ENCODE measurements at places on chromosomes 3 and 15. TPM values are rescaled to one million over a fixed set of nuclear protein-coding genes. Genes with fewer than 3 reads are reported as not detected.

DNA sequence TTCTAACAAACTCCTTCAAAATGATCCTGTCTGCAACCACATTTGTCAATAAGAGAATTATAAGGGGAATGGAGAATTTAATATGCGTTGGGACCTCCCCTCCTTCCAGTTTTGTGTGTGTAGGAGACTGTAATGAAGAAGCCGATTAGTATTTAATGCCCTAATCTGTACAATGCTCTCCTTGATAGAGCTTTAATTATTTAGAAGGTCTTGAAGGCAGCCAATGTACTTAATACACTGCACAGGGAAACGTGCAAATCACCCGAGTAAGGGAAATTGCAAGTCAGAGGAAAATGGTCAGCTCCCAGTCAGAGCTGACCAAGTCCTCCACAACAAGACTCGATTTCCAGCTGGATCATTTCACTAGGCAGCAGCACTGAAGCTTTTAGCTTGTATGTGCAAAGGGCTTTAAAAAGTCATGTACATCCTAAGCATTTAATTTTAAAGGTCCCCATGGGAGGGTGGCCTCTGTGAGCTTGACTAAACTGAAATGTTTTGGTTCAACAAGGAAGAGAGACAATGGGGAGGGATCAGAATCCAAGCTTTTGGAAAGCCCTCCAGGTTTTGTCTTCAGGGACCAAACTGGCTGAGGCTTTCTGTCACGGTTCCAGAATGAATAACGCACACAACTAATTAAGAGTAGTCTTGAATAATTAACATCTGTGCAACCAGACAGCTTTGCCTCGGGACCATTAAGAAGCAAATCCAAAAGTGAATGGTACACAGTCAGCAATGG is 159.8 kb upstream of the MITF start:
- DNase-seq = no peak

DNA sequence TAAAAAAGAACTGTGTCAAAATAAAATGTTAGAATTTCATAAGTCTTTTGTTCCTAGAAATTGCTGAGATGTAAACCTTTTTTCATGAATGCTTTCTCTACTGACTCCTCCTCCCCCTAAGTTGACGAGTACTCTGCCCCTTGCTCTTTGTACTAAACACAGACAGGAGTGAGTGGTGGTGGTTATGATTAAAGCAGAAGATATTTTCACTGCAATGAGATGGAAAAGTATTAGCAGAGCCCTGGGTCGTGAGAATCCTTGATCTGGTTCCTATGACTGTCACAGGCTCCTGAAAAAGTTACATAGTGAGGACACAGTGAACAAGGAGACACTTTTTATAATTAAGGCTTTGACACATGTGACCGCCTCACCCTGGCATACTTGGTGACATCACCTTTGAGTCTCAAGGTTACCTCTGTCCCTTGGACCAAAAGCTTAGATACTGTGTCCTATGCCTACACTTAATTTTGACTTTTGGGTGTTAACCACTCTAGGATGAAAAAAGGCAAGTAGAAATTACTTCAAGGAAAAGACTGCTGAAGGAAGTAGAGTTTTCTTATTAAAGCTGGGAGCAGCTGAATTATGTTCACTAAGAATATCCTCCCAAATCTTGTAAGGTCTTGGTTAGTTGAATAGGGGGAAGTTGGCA is 130.4 kb upstream of the LYSMD4 start:
- DNase-seq = no peak

DNA sequence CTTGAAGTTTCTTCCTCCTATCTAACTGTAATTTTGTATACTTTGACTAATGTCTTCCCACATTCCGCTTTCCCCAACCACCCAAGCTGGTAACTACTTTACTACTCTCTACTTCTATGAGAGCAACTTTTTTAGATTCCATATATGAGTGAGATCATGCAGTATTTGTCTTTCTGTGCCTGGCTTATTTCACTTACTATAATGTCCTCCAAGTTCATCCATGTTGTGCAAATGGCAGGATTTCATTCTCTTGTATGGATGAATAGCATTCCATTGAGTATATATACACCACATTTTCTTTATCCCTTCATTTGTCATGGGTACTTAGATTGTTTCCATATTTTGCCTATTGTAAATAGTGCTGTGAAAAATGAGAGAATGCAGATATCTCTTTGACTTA is 78.5 kb upstream of the CCNL1 start:
- DNase-seq = no peak

Gene NEK11
- 1.6 TPM for total RNA-seq

GRCh38 chr3:131501949-131502348 is 822 bp downstream of the MRPL3 start:
- DNase-seq = no peak

GRCh38 chr3:45962033-45962432 is 18.8 kb downstream of the CXCR6 start:
- no peak for DNase-seq
